GM12891 (cell line): ENCODE measurements at places on chromosomes 6 and 20.

- DNase-seq: no peak
Measured at GRCh38 chr20:50058662-50059402, 54.1 kb downstream of the UBE2V1 start.

- DNase-seq: no peak
Measured at GRCh38 chr20:11119573-11119972, 445.8 kb upstream of the JAG1 start.

DNA sequence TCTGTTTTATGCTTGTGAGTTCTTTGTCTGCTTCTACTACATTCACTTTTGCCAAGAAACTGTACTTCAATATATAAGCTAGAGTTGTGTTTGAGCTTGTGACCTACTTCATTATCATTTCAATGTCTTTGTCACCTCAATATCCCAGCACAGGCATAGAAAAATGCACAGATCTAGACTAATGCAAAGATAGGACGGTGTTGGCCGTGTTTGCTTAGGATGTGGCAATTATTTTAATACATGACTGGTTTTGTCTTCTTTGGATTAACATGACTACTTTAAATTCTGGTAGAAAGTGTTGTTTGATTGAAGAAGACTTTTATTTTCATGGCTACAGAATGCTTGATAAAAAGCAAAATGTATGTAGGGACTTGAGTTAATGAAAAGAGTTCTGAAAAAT is 1075.0 kb upstream of the GJE1 start:
- no peak for DNase-seq

DNA sequence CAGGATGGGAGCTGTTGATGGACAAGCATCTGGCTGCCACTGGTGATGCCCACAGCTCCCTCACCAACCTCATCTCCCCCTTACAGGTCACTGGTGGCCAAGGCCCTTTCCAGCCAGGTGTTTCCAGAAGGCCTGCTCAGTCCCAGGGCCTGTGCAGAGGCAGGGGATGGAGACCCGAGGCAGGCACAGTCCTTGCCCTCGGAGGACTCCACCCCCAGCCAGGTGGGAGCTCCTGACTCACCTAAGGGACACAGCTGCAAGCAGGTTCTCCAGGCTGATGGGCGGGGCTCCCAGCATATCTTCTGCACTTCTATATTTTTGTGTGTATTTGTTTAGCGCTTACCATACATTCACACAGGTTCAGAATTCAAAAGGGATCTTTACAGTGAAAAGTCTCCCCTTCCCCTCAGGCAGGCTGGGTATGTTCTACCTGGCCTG is 17.4 kb downstream of the PRPH2 start:
- DNase-seq: no peak

DNA sequence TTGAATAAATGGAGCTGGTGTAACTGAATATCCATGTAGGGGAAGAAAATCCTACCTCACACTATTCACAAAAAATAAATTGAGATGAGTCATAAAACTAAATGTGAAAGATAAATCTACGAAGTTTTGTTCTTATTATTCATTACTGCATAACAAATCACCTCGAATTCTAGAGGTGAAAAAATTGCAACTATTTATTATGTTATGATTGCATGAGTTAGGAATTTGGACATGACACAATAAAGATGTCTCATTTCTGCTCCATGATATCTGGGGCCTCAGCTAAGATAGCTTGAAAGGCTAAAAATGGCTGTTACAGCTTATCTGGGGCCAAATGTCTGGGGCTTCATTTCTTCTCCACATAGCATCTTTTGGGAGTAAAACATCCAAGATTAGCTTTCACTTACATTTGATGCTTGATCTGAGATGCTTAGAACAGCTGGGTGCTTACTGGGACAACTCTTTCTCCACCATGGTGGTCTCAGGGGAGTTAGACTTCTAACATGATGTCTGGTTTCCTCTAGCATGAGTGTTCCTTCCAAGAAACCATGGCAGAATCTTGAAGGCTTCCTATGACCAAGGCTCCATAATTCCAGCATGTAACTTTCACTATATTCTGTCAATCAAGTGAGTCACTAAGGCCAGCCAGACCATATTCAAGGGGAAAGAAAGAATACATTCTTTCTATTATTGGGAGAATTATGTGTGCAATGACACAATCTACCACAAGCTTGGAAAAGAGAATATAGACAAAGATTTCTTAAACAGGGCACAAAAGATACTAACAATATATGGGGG is 30.1 kb downstream of the OR2B6 start:
- DNase-seq: no peak

- DNase-seq: no peak
Measured at GRCh38 chr20:11867291-11867919, 50.3 kb upstream of the BTBD3 start.

DNA sequence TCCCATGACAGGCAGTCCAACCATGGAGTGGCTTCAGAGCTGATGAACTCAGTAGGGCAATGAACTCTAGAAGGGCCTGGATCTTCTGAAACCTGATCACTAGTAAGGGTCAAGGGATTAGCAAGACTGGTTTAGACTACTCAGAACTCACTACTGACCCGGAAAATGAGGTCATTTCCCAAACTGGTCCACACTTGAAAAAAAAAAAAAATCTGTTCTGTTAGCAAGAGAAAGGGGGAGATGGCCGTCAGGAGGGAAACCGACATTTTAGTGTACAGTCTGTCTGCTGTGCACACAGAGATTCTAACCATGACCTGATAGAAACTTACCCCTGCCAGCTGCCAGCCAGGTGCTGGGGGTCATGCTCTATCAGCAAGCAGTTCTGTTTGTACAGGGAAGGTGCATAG is 262.4 kb upstream of the AGPAT4 start:
- no peak for DNase-seq

DNA sequence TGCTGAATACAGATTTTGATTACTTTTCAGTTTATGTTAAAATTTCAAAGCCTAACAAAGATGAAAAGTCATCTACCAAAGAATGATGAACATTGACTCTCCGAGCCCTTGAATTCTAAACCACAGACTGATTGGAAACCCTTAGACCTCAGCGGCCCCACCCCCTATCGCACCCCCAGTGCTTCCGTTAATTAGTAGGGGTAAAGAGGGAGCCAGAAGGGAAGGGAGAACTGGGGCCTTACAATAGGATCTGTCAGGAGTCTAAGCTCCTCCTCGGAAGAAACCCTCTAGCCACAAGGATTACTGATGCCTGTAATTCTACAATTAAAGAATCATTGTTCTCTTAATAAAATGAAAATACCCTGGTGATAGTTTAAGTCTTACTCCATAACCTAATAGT is 79.7 kb upstream of the JARID2 start:
- no peak for DNase-seq

- no peak for DNase-seq
Measured at GRCh38 chr6:19811397-19812079, 25.6 kb upstream of the ID4 start.

- no peak for DNase-seq
Measured at GRCh38 chr6:11613858-11614257, 76.3 kb downstream of the TMEM170B start.

DNA sequence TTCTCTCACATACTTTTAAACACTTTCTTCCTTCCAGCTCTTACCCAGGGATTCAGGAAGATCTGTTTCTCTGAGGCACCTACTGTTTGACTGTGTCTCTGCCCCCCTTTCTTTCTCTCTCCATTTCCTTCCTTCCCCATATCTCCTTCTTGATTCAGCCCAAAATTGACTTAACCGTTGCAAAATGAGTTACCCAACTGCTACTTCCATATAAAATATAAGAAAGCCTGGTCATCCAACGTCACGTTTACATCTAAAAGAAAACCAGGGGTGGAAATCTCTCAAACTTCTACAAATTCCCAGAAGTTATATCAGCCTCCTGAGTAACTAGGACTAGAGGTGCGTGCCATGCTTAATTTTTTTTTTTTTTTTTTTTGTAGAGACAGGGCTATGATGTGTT is 95.2 kb upstream of the INSM1 start:
- DNase-seq: no peak

DNA sequence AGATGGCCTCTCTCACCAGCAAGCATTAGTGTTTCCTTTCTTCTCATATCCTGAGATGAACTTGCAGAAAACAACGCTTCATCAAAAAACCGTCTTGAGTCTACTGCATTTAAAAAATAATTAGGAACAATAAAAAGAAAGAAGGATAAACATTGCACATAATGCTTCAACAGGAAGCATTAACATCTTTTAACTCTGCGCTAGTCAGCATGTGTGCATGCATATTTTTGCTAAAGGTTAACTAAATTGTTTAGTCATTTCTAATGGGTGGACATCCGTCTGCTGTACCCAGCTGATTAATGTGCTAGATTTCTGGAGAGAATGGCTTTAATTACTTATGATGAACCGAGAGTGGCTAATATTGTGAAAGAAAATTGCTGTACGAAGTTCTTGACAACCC is 349.3 kb downstream of the SOX4 start:
- no peak for DNase-seq

DNA sequence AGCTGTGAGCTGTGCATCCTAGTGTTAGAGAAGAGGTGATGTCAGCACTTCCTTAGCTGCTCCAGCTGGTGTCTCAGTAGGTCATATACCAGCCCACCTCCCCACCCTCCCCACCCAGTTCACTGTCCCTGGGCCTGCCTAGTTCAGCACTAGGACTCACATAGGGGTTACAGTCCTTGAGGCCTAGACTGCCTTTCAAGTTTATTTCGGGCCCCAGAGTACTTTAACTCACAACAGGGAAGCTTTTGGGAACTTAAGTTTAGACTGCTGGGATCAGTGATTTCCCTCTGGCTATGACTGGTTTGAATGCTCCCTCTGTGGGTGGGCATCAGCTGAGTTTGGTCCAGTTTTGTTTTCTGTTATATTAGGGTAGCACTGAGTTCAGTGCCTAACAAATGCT is 139.2 kb upstream of the MMS22L start:
- no peak for DNase-seq

- DNase-seq: peak; percentile 20
Measured at GRCh38 chr20:10940941-10941340, 267.1 kb upstream of the JAG1 start.

DNA sequence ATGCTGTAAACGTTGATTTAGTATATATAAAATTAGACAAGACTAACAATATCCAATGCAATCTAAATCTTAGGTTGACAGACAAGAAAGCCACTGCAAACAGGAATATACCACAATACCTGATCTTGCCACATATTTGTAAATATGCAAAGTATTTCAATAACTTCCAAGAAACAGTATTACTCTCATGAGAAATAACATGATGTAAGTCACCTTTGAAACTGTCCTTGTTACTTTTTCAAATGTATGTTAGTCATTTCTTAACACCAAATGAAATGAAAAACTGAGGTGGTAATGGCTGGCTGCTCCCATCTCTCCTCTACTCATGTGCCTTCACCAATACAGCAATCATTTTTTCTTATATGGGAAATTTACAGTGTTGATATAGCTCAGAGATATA is 118.7 kb downstream of the ATG5 start:
- no peak for DNase-seq

DNA sequence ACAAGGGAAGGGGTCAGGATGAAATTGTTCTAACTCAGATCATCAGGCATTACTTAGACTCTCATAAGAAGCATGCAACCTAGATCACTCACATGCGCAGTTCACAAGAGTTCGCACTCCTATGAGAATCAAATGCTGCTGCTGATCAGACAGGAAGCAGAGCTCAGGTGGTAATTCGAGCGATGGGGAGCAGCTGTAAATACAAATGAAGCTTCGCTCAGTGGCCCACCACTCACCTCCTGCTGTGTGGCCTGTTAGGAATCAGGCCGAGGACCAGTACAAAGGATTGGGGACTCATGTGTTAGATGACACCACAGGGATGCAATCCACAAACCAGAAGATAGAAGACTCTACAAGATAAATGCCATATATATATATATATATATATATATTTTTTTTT is 31.5 kb upstream of the TOP1 start:
- no peak for DNase-seq

- no peak for DNase-seq
Measured at GRCh38 chr6:99467509-99468106, 42.5 kb upstream of the PNISR start.

DNA sequence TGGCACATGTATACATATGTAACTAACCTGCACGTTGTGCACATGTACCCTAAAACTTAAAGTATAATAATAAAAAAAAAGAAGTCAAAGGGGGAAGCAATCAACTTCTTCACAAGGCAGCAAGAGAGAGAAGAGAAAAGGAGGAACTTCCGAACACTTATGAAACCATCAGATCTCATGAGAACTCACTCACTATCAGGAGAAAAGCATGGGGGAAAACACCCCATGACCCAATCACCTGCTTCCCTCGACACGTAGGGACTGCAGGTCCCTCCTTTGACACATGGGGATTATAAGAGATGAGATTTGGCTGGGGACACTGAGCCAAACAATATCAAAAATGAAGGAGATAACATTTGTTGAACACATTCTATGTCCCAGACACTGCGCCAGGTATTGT is 94.8 kb upstream of the PHACTR1 start:
- DNase-seq: no peak

DNA sequence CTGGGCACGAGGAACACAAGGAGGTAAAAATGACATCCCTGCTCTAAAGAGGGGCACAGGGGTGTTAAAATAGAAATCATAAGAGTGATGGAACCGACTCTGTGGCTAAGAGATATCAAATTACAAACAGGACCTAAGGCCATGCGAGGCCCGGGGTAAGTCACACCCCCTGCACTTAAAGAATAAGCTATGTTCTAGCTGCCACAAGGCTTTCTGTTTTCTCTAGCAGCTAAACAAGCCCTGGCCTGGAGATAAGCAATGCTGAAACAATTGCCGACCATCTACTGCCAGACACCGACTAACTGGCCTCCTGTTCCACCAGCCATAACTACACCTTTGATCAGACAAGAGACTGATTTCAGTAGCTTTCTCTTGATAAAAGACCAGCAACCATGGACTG is 32.4 kb downstream of the MDGA1 start:
- DNase-seq: no peak

DNA sequence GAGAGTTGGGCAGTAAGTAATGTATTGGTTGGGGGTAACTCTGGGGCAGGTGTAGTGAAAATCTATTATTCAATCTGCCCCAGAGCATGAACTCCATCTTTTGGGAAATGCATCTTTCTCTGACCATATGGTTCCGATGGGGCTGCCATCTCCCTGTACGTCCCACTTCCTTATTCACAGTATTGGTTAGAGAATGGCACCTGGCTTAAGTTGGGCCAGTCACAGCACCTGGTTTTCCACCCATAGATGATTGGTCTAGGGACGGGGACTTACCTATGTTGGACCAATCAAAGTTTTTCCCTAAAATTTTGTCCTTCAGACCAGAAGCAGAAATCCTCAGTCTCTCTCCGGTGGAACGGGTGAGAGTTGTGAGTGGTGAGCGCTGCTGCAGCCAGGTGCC is 2.2 kb upstream of the RALY start:
- DNase-seq: no peak

- DNase-seq: no peak
Measured at GRCh38 chr6:24451581-24452388, 37.6 kb downstream of the GPLD1 start.

DNA sequence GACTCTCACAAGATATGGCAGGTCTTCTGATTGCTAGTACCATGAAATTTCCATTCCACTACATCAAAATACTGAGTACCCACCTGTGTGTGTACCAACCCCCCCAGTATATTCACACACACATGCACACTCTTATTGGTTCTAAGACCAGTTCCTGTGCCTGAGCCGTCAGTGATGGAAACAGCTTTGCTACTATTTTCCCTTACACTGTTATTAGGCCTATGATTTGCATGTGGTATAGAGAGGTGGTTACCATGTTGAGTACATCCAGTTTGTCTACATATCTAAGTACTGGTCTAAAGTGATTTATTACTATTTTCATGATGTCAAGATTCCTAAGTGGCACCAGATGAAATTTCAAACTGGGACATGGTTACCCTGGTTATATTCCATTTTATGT is 459.9 kb downstream of the BCKDHB start:
- no peak for DNase-seq
